Dermis lymphatic vessel endothelial cell (primary cell): ENCODE measurements at places on chromosomes 5 and 9. TPM values are rescaled to one million over a fixed set of nuclear protein-coding genes. Genes with fewer than 3 reads are reported as not detected.

PPP3R2 gene
- not detected in 2 replicates for total RNA-seq

FBN2 gene
- total RNA-seq = 1.3 and 4.3 TPM in 2 replicates

PCDHB10 gene
- 0.98 and 1.0 TPM in 2 replicates for total RNA-seq

ADGRD2 gene
- not detected in 2 replicates for total RNA-seq

SREK1IP1 gene
- 16.7 and 16.8 TPM in 2 replicates for total RNA-seq

MEGF10 gene
- total RNA-seq = 0.43 and 1.6 TPM in 2 replicates

TAS2R1 gene
- not detected in 2 replicates for total RNA-seq

NTNG2 gene
- total RNA-seq = 0.60 and 1.2 TPM in 2 replicates

STKLD1 gene
- total RNA-seq = 0.69 and 0.98 TPM in 2 replicates

LRRC19 gene
- not detected in 2 replicates for total RNA-seq

PTPRD gene
- total RNA-seq = 0.43 TPM in 2 replicates

C5orf34 gene
- 1.3 and 1.5 TPM in 2 replicates for total RNA-seq
